ENCODE measurements at places on chromosomes 7 and 10. TPM values are rescaled to one million over a fixed set of nuclear protein-coding genes. Genes with fewer than 3 reads are reported as not detected.
A peak's percentile ranks its signal among the peaks of the same experiment; 100 is the strongest.

DNA sequence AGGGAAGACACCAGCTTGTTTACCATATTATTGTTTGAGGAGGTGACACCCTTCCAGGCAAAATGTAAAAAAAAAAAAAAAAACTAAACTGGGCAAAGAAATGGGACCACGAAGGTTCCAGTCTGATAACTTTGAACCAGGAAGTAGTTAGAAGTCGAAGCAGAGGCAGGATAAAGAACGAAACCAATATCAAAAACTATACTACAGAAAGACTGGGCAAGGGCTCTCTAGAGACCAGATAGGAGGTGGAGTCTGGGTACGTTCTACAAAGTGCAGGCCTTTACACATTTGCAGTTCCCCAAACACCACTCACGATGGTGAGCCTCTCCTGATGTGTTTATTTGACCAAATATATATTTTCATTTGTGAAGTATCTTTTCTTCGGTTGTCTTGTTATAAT is 125.7 kb upstream of the CDK1 start:
- peak; percentile 13 for DNase-seq

Gene HYAL4
- 0.37 TPM for total RNA-seq

DNA sequence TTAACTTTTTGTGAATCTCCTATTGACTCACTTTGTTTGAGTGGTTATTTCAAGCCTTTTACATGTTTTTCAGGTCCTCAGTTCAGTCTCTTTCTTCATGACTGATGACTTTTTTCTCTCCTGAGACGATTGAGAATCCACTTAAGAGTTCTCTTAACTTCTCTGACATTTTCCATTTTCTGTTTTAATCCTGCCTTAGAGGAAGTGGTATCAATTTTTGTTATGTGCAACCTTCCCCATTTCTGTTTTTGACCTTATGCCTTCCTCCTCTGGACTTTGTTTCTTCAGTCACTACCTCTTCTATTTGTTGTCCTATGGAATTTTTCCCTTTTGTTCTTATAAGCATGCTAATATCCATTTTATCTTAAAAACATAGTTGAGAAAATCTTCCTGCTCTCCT is 2.4 kb downstream of the PSMC2 start:
- DNase-seq = no peak

GRCh38 chr10:42983591-42983990 is 93.3 kb upstream of the RET start:
- no peak for DNase-seq

Gene OR6B1
- not detected for total RNA-seq
